ENCODE measurements at places on chromosomes 1 and 21.

DNA sequence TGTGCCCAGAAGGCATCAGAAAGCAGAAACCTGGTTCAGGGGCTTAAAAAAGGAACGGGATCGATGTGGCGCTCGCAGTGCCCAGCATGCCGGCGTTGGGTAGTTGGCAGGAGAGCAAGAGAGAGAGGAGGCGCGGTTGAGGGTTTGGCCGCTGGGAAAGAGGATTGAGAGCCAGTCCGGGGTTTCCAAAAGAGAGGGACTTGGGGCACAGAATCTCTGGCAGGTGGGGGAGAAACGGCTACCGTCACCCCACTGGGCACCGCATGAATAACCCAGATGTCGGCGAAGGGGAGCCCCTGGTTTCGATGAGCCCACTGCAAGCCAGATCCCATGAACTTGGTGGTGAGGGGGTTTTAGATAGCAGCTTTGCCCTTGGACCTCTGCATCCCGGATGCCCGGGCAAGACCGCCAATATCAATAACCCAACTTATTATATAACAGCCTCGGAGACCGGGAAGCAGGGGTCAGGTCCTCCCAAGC, 60.4 kb upstream of the ACOT11 start:
- peak; percentile 62 for DNase-seq

- DNase-seq: no peak
Observed at GRCh38 chr1:68651115-68651514, 154.2 kb upstream of the DEPDC1 start.

GRCh38 chr21:44800971-44801467, 601 bp downstream of the UBE2G2 start:
- peak; percentile 82 for DNase-seq

GRCh38 chr1:212218911-212219310, 66.3 kb upstream of the PPP2R5A start:
- no peak for DNase-seq

DNA sequence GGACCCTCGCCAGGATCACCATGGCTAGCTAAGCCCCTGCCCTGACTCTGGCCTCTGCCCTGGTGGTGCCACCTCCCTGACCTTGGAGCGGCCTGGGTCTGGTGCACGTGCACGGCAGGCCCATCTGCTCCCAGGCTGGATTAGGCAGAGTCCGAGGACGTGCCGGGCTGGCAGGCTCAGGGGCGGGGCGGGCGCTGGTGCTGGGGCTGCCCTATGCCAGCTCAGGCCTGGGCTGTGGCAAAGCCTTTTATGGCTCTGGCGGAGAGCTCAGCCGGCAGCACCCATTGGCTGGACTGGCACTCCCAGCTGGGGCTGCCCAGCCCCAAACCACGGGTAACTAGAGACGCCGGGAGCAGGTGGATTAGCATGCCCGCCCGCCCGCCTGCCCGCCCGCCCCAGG, 17.1 kb upstream of the EDN2 start:
- DNase-seq: no peak

DNA sequence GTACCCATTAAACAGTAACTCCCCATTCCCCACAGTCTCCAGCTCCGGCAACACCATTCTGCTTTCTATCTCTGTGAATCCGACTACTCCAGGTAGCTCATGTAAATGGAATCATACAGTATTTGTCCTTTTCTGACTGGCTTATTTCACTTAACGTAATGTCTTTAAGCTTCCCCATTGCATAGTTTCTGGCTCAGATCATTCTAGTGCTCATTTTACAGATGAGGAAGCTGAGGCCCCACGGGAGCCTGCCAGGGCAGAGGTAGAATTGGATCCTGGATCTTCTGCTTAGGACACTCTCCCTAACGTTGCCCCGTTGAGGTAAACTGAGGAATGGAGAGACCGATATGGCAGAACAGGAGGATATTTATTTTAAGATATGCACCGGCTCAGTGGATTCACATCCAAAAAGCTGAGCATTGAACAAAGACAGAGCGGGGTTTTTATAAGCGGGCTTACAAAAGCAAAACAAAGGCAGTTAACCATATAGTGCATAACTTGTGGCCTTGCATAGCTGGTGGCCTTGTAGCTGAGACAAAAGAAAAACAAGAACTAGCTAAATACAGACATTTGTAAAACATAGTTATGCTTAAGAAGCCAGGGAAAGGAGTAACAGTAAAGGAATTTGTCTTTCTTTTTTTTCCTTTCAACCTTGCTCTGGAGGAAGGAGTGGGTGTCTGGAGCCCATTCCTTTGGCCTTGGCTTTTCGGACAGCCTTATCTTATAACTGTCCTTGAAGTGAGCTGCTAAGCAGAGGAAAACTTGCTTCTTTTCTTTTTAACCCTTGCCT, 15.3 kb upstream of the KLHDC8A start:
- DNase-seq: no peak

GRCh38 chr1:156540955-156541354, 31.4 kb downstream of the IQGAP3 start:
- no peak for DNase-seq

GRCh38 chr1:173476665-173477285, 360 bp upstream of the PRDX6 start:
- DNase-seq: peak; percentile 96

- DNase-seq: no peak
Observed at GRCh38 chr1:235136111-235136510, 7.5 kb upstream of the TOMM20 start.

- no peak for DNase-seq
Observed at GRCh38 chr21:14916676-14917141, 148.1 kb downstream of the NRIP1 start.

DNA sequence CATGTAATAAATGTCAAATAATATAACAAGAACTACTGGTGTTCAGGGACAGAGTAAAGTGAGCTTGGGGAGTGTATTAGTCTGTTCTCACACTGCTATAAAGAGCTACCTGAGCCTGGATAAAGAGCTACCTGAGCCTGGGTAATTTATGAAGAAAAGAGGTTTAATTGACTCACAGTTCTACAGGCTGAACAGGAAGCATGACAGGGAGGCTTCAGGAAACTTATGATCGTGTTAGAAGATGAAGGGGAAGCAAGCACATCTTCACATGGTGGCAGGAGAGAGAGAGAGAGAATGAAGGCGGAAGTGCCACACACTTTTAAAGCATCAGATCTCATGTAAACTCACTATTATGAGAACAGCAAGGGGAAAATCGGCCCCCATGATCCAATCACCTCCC, 205.9 kb downstream of the CTH start:
- DNase-seq: no peak

DNA sequence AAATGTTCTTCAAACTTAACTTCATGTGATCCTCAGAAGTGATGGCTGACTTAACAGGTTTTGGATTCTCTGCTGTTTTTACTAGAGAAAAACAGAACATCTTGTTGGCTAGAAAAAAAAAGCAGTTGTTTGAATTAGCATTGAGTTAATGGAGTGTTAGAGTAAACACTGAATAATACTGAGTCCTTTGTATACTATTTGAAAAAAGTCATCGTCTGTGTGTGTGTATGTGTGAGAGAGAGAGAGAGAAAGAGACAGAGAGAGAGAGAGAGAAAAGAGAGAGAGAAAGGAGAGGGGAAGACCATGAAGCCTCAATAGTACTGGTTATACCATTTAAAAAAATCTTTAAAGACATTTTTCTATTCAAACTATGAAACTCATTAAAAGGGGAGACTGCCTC, 10.4 kb downstream of the ZNF697 start:
- no peak for DNase-seq

- DNase-seq: no peak
Observed at GRCh38 chr1:113990530-113990929, 11.3 kb downstream of the OLFML3 start.

- DNase-seq: no peak
Observed at GRCh38 chr21:39048574-39048973, 134.7 kb downstream of the PSMG1 start.

- DNase-seq: no peak
Observed at GRCh38 chr21:33330726-33331125, 6.0 kb downstream of the IFNAR1 start.

DNA sequence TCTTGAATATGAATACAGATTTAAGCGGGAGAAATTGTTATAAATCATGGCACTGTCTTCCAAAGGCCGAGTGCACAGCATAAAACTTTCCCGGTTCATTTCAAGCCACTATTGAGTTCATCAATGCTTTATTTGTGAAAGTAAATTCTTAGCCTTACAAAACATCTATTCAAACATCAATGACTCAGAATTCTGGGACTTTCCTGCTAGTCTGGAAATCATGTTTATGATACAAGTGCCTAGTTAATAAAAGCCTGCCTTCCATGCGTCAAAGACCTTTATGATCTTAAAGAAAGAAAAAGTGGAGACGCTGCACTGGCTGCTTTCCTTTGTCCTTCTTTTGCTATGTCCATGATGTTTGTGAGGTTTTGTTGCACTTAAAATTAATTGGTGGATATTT, 137.7 kb downstream of the SETD4 start:
- no peak for DNase-seq

DNA sequence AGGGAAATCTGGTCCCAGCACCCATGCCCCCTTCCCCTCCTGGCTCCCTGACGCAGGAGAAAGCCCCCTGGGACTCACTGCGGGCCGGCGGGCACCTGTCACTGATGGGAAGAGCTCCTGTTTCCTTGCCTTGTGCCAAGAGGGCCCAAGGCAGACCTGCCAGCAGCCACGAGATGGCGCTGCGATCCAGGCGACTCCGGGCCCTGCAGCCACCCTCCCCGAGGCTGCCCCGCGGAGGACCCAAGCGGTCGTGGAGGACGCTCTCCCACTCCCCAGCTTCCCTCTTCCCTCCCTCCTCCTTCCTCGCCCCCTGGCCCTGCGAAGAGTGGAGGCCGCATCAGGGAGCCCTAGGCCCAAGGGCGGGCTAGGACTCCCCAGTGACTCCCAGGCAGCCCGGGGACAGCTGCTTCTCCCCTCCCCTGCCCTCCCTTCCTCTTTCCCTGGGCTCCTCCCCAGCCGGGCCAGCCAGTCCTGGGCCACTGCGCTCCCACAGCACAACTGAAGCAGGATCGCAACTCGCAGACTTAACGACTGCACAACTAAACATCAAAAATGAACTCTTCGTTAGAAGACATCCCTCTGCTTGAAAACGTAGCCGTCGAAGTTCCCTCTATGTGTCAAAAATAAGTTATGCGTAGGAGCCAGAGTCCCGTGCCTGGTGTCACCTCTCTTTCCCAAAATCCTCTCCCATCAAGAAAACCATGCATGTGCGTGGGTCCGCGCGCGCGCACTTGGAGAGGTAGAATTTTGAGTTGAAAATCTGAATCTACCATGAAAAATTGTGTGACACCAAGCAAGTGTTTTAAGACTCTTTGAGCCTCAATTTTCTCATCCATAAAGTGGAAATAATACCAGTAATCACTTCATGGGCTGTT, 34.2 kb downstream of the BATF3 start:
- DNase-seq: peak; percentile 94

GRCh38 chr1:18217398-18218043, 109.9 kb downstream of the IGSF21 start:
- peak; percentile 80 for DNase-seq

- peak; percentile 57 for DNase-seq
Observed at GRCh38 chr1:40651138-40651857, 14.2 kb downstream of the RIMS3 start.

DNA sequence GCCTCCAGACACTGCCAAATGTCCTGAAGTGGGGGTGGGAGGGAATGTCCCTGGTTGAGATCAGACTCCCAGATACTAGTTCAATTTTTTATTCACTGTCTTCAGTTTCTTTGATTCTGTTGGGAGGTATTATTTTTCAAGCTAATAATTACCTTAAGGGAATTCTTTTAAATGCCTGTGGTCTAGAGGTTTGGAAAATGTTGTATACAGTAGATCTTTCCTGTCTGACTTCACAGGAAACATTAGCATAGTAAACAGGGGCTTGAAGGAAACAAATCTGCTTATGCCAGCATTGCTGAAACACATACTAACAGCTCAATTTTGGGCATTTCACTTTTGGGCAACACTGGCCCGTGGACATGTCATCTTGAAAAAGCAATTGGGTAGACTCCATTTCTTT, 84.3 kb upstream of the HP1BP3 start:
- no peak for DNase-seq

DNA sequence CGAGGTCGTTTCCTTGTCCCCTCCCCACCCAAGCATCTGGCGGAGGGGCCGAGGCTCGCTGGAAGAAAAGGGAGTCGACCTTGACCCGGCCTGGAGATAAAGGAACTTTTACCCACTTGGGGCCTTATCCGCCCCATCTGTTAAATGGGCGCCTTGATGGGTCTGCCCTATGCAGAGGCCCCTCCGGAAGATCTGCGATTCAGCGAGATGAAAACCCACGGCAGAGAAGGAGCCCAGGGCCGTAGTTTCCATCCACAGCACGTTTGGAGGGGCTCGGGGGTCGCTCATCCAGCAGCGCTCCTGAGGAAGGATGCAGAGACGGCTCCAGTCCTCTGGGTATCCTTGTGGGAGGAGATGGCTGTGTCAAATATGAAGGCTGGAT, 518 bp downstream of the NCMAP start:
- no peak for DNase-seq

GRCh38 chr1:93988634-93989350, 79.6 kb upstream of the GCLM start:
- DNase-seq: no peak

DNA sequence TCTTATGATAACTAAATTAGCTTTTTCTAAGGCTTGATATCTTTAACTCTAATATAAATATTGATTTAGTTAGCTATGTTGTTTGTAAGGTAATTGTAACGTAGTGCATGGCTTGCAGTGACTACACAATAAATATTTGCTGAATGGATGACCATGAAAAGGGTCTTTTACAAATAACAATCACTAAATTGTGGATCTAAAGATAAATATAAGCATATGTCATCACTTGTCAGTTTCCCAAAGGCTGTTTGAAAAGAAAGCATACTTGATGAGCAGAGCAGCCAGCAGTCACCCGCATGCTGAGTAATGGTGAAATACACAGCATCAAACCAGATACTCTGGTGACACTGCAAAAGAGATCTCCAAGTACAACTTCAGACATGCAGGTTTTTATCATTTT, 92.5 kb upstream of the FMN2 start:
- no peak for DNase-seq

DNA sequence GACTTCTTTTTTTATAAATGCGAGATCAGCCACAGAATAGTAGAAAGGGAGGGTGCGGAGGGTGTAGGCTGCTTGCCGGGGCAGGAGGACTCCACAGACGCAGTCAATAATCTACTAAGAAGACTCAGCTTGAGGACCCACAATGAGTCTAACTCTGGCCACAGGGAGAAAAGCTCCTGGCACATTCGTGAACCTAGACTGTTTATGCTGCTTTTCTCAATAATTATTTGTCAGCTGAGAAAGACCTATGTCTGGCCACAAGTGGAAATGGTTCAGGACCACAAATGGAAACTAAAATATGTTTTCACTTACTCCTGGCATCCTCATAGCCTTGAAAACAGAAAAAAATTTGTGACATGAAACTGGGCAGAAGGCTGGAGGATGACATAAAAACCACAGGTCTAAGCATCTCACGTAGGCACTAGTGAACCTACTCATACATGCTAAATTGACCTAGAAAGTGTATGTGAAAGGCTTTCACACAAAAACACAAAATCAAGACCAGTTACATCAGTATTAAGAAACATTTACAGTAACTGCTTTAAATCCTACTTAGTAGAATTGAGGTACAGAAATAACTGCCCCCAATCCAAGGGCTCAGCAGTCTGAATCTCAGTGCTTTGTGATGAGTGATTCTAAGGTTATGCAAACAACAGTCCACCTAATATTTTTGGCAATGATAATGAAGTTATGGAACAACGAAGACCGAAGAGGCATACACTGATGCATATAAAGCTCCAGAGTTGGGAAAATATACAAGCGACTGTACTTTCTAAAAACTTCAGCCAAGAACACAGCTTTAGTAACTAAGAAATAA, 159.5 kb downstream of the SLC45A1 start:
- DNase-seq: no peak
